Activated CD8-positive, alpha-beta memory T cell treated with anti-CD3 and anti-CD28 coated beads for 1 hour (primary cell): ENCODE measurements at places on chromosomes 16 and 17.

DNA sequence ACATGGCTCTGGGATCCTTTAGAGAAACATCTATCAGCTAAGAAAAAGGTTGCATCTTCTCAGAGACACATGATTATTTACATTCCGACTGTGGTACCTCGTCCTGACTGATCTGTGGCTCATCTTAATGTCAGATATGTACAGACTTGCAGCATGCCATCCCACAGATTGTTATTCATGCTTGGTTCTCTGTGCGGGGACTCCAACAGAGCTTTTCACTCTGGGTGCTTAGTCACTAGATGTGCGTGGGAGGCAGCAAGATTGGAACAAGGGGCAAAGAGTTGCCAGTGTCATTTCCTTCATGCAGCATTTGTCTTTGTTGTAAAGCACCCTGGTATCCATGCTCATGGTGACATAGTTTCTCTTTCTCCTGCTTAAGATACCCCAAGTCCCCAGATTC lies 179.1 kb upstream of the CACNG5 start:
- DNase-seq: no peak

GRCh38 chr17:50542795-50543774 lies 3.9 kb upstream of the SPATA20 start:
- DNase-seq: no peak

- DNase-seq: no peak
Observed at GRCh38 chr16:1723450-1724147, 17.6 kb downstream of the MAPK8IP3 start.

- no peak for DNase-seq
Observed at GRCh38 chr16:50692999-50693781, at the start of gene NOD2. TSS of gene NOD2 (plus strand) at chr16:50693606. CDS start at chr16:50699496, 5,890 bp downstream.

- DNase-seq: no peak
Observed at GRCh38 chr17:80663781-80664206, 119.2 kb downstream of the RPTOR start.

DNA sequence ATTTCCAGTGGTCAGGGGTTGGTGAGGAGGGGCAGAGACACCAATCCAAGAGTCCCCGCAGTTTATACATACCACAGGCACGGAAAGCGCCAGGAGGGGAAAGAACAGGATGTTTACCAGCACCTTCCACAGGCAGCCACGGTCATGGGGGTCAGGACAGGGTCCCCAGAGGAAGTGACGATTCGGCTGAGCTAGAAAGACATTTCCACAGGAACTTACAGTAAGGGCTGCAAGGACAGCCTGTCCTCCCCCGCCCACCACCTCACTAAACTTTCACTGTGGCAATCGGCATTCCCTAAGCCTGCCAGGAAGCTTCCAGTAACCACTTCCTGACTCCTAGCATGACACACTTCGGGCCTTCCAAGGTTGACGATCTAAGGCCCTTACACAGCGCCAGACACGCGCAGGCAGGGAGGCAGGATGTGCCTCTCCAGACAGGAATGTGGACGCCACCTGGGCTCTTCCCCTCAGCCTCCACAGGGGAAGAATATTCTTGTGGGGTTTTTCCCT lies 1.2 kb upstream of the MT2A start:
- no peak for DNase-seq

GRCh38 chr17:33511670-33512069 lies 218.6 kb upstream of the ASIC2 start:
- no peak for DNase-seq

DNA sequence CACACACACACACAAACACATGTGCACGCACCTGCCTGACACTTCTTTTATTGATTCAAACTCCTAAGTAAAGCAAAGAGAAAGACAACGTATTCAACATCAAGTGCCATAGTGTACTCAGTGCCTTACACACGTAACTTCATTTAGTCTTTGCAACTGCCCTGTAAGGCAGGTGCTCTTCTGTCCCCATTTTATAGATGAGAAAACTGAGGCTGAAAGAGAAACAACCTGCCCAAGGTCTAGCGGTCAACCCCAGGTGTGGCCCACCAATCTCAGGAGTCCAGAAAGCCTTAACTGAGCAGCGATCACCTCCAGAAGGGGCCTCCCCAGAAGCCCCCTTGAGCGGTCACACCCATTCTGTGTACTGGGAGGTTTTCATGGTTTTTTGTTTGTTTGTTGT lies 10.3 kb upstream of the GSG1L start:
- DNase-seq: no peak

GRCh38 chr16:31347445-31347844 lies 7.5 kb upstream of the ITGAX start:
- no peak for DNase-seq

- DNase-seq: no peak
Observed at GRCh38 chr16:79307214-79307613, 293.3 kb downstream of the MAF start.

GRCh38 chr16:84916178-84916577 lies 95.2 kb downstream of the ZDHHC7 start:
- no peak for DNase-seq

DNA sequence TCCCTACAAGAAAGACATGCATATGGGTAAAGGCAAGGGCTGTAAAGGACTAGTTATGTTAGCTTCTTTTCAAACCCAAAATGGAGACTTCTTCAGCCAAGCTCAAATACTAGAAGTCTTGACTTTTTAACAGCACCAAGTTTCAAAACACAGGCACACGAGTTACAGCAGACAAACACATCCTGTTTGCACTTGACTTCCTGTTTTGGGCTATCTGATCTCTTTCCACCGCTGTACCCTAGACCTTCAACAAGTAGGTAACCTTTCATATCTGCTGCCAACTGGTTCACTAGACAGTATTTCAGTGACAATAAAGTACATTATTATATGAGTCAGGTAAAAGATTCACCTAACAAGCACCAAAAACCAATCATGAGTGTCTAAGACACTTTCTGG lies 12.3 kb downstream of the RFFL start:
- DNase-seq: no peak

DNA sequence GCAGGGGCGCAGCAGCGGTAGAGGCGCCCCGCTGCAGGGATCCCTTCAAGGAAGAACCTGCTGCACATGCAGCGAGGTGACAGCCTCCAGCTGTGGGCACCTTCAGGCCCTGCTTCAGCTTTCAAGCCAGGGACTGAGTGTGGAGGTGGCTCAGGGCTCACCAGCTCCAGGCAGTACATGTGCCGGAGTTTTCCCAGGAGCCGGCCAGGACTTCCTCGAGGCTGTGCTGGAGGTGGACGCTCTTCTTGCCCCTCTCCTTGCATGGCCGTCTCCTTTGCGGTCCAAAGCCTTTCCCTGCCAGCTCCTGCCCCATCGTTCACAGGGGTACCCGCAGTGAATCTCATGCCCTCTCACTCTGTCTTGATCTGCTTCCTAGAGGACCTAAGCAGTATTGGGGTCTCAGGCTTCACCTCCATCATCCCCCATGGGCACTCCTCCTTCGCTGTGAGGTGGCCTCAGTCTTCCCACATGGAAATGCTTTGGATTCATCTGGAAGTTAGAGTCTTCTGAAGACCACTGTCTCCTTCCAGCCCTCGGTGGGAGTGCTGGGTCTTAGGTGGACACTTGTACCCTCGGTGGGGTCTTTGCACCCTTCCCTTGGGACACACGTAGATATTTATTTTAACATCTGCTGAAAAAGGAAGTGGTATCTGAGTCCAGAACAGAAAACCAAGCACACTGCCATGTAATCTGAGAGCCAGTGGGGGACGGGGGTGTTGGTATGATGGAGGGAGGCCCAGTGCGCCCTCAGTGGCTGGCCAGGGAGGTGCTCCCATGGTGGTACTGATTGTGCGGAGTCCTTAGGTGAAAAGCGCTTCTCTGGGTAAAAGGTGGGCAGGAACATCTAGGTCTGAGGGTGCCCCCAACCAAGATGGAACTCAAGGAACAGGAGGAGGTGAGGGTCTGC lies 7.0 kb downstream of the XYLT2 start:
- DNase-seq: no peak

DNA sequence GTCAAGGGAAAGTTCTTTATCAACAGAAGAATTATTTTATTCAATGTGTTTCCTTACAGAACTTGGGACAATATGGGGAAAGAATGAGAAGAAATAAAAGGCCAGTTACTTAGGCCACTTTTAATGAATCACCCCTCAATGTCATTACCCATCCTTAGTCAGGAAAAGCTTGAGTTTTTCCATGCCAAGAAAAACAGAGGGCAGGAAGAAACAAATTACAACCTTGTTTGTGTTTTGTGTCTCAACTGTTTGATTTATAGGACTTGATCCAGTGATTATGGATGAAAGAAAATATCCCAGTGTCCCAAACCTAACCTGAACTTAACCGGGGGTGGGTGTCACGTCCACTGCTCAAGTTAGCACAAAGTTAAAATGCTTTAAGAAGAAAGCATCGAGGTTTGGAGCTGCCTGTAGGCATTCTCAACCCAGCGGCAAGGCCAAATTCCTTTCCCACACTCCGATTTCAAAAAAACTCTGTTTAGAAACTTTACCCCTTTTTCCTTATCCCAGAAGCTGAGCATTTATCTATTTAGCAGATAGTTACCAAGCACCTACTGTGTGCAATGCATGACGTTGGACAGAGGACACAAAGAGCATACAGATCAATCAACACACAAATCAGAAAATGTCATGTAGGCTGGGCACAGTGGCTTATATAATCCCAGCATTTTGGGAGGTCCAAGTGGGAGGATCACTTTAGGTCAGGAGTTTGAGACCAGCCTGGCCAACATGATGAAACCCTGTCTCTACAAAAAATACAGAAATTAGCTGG lies 14.0 kb upstream of the CYB5B start:
- no peak for DNase-seq

DNA sequence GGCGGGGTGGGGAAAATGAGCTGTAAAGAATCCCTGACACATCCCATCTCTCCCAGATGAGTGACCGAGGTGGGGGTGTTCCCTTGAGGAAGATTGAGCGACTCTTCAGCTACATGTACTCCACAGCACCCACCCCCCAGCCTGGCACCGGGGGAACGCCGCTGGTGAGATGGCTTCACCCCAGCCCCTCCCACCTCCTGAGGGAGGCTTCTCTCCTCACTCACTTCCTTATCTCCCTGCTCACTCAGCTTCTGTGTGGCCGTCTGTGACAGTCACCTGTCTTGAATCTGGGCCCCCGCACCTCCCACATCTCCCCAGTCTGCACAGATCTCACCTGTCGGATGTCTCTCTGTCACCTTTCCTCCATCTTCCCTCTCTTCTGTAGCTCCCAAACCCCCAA lies 13.4 kb downstream of the PDK2 start:
- DNase-seq: no peak

GRCh38 chr17:82003411-82004381 lies 19.0 kb downstream of the CENPX start:
- DNase-seq: no peak

DNA sequence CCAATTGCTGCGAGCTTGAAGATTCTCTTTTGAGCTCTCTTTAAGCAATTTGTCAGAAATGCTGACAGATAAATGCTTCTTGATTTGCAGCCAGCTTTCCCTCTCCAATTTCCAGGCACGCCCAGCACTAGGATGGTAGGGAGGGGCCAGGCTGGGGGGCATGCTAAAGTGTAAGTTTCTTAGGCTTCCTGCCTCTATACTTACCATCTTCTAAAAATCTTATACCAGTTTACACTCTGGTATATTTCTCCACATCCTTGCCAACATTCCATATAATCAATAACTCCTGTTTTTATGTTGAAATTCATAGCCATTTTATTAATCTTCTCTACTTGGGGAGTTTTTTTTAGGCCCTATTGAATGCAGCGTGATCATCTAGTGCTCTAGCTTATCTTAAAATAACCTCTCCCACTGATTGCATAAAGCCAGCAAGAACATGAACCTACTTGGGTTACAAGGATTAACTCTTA lies 17.5 kb downstream of the ACSF2 start:
- no peak for DNase-seq
